ENCODE measurements at places on chromosomes 1 and 21. TPM values are rescaled to one million over a fixed set of nuclear protein-coding genes. Genes with fewer than 3 reads are reported as not detected.

EBNA1BP2 gene
- total RNA-seq: 46.8 TPM

DNA sequence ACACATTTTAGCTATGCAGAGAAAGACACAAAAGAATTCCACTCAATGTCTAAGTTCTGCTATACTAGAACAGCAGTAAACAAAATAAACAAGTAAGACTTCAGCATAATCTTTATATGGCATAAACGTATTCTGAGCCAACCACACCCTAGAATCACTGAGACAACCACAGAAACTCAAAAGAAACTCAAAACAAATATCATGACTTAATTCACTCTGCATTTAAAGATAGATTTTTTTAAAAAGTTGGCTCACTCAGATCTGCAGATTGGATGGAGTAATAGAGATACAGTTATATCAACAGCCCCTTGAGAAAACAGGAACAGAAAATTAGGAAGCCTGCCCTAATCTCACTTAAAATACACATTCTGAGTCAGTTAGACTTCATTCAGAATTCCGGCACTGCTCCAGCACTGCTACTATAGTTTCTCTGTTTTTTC lies 95.0 kb downstream of the COL24A1 start:
- no peak for DNase-seq

NTRK1 gene
- not detected for total RNA-seq

GRCh38 chr1:172801771-172802322 lies 142.9 kb downstream of the FASLG start:
- DNase-seq: no peak

DNA sequence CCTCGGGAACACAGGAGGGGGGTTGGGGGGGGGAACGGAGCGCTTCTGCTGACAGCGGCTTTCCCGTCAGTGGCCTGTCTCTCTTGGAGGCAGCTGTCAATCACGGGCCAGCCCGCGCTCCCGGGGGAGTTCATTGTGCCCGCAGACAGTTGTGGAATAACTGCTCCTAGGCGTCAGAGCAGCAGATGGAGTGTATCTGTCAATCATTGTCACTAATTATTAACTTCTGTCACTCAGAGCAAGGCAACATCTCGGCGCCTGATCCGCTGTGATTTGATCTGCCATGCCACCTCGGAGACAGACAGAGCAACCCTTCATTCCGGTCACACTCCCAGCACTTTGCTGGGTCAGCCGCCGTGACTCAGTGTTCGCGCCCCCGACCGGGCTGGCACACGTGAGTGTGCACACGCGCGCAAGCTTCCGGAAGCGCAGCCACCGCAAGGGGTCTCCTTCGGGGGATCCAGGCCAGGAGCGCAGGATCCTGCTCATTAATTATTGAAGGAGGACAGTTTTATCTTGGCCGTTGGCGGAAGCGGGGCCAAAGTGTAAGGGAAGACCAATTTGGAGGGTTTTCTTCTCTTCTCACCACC lies 75.8 kb downstream of the RRAGC start:
- DNase-seq: no peak

- no peak for DNase-seq
Observed at GRCh38 chr1:17558954-17559614, 19.6 kb downstream of the ARHGEF10L start.

GRCh38 chr1:5140136-5140535 lies 485.7 kb downstream of the AJAP1 start:
- DNase-seq: no peak

DNA sequence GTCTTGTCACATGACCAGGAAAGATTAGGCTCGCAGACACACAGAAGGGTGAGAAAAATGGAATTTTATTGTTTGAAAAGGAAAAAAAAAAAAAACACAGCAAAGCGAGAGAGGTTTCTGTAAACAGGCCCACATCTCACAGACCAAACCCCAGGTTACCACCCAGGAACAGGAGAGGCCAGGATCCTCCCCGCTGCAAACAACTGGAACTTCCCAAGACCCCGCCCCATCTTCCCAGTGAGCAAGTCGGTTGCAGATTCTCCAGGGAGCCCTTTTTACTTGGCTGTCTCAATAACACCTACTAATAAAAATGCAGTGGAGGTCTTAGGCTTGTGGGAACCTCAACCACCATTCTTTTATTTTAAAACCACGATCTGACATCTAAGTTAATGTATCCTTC lies 84.7 kb upstream of the ETS2 start:
- DNase-seq: no peak

SPRR2E gene
- not detected for total RNA-seq

- DNase-seq: no peak
Observed at GRCh38 chr1:244286341-244286740, 165.4 kb downstream of the ADSS2 start.

GRCh38 chr1:37620707-37621106 lies 14.0 kb downstream of the RSPO1 start:
- DNase-seq: no peak

CLDN19 gene
- not detected for total RNA-seq

TMPRSS2 gene
- total RNA-seq: not detected

DNA sequence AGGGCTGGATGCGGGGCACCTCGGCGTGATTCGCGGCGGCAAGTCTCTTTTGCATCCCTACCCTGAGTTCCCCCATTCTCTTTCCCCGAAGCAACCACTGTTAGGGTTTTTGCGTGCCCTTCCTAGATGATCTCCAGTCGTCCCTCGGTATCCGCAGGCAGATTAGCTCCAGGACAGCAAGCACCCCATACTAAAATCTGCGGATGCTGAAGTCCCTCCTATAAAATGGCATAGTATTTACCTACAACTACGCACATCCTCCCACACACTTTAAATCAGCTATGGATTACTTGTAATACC lies 22.8 kb upstream of the CFAP126 start:
- no peak for DNase-seq

DNA sequence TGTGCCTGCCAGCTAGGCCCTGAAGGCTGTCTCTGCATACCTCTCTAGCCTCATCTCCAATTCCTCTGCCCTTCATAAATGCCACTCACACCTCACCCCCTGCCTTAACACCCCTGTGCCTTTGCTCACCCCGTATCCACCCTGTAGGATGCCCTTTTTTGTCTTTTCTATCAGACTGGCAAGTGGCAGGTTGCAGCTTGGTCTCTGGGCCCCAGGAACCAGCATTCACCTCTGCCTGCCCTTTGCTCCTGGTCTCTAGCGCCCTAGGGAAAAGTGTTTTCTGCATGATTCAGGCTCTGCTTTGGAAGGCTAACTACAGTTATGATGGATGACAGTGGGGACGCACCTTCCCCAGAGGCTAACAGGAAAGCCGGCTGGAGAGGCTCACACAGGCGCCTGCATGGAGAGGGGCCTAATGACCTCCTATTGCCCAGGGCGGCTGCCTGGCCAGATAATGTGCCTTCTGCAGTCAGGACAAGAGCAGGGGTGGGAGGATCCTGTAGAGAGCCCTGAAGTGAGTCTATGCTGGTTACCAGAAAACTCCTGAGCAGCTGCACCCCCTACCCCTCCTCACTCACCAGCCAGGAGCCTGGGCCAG lies 11.2 kb downstream of the KANK4 start:
- no peak for DNase-seq

ARMH1 gene
- 2.8 TPM for total RNA-seq

ECM1 gene
- 0.94 TPM for total RNA-seq

ALDH4A1 gene
- total RNA-seq: 6.4 TPM

DNA sequence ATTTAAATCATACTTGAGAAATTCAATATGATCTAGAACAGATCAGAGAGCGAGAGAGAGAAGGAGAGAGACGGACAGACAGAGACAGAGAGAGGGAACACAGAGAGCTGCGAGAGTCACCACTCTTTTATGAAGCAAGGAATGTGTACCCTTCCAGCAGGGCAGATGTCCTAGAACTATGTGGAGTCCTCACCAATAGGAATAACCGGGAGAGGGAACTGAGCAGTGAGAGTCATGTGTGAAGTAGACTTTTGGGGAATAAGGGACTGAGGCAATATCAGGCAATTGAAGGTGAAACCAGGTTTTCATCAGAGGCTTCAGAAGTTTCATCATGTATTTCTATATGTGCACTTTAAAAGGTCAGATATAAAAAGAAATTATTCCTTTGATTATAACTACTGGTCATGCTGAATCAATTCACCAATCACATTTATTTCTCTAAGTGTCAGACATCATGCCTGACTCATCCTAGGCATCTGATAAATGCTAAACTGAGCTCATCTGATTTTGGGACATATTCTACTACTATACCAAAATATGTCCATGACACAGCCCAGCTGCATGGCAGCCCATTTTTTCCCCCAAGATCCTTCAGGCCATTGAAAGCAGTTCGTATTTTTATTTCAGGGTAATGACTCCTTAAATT lies 22.4 kb downstream of the VTCN1 start:
- DNase-seq: no peak

All from occipital lobe (tissue), 3 donors.